ENCODE measurements at places on chromosomes 16 and 17.

GRCh38 chr16:76777721-76778465 lies 413.1 kb upstream of the MON1B start:
- no peak for DNase-seq

- no peak for DNase-seq
Observed at GRCh38 chr16:65069766-65070165, 52.1 kb downstream of the CDH11 start.

DNA sequence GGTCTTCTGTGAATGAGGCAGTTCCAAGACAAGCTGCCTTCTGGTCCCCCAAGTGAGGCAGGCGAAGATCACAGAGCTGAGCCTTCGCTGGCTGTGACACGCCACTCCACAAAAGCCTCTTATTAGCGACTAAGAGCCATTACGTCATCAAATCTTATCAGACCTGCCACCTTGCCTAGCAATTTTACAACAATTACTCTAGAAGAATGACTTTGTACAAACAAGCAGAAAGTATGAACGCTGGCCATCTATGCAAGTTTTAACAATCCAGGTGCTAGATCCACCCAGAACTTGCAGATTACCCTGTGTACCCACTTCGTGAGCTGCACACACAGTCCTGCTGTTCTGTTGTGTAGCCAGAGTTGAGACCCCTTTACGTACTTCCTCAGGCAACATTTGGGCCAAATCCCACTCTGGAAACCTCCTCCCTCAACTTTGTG lies 3.8 kb upstream of the ICAM2 start:
- DNase-seq = no peak

GRCh38 chr16:54424043-54424451 lies 137.5 kb upstream of the IRX3 start:
- DNase-seq = no peak

- peak; percentile 58 for DNase-seq
Observed at GRCh38 chr17:49968405-49969133, 421 bp upstream of the DLX4 start.

GRCh38 chr16:79571903-79572535 lies 28.5 kb downstream of the MAF start:
- DNase-seq = no peak

DNA sequence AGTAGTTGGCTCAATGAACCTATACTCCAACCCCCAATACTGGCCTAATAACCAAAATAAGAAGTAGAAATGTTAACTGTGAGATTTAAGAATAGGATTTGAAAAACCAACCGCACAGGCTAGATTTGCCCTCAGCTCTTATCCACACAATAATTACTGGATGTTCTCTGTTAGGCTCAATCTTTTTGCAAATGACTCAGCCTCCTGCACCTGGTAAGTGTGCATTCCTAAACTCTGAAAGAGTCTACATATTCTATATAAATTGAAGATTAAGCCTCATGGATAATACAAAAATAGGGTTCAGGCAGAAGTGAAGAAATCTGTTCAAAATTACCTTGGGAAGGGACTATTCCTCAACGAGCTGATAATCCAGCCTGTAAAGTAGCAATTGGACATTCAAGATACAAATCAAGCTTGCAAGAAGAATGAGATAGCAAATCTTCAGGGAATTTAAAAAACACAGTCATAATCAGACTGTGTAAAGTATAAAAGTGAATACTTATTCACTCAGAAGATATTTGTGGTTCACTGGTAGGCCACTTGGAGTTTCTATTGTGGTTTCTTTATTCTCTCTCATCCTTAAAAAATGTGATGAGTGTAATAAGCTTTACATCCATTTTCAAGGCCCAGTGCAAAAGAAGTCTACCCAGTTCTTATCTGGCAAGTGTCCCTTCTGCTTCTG lies 931.9 kb upstream of the SOX9 start:
- DNase-seq = peak; percentile 86

GRCh38 chr17:40515011-40515410 lies 13.6 kb upstream of the TNS4 start:
- no peak for DNase-seq

- DNase-seq = peak; percentile 89
Observed at GRCh38 chr16:66660422-66661209, 35.9 kb downstream of the CMTM4 start.
